Activated T-helper 1 cell treated with anti-CD3 and anti-CD28 coated beads, Interleukin-2, amount 50 U/mL, for 16 hours (primary cell): ENCODE measurements at places on chromosomes 7 and 10.

GRCh38 chr7:40758590-40758989 is 623.8 kb downstream of the SUGCT start:
- no peak for DNase-seq

DNA sequence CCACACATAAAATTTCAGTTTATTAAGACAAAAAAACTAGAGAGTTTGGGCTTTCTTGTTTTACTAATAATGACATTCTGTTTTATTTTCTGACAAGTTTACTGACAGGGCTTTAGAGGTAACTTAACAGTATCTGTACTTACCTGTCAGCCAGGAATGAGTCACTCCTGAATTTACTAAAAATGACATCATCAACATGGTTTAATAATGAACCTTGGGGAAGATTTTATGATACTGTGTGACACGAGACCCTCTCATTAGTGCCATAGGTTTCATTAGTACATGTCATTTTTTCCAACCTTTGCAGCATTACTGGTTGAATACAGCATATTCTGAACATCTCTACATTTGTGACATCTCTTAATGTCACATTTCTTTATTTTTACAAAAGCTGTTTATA is 131.1 kb downstream of the KCND2 start:
- no peak for DNase-seq

DNA sequence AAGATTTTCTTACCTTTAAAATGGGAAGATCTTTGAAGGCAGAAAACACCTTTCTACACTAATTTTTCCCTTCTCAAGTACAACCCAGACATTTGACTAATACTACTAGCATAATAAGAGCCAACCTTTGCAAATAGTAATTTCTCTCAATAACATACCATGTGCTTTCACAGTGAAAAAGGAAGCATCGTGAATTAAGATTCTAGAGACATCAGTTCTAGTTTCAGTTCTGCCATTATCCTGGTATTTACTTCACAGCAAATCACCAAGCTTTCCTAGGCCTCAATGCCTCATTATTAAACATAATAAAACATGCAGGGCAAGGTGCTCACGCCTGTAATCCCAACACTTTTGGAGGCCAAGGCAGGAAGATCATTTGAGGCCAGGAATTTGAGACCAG is 24.9 kb downstream of the GSAP start:
- DNase-seq: no peak

GRCh38 chr7:20249920-20250319 is 32.7 kb upstream of the MACC1 start:
- DNase-seq: no peak

- no peak for DNase-seq
These were observed 149.2 kb downstream of the SH2D4B start for GRCh38 chr10:80686734-80687475.

DNA sequence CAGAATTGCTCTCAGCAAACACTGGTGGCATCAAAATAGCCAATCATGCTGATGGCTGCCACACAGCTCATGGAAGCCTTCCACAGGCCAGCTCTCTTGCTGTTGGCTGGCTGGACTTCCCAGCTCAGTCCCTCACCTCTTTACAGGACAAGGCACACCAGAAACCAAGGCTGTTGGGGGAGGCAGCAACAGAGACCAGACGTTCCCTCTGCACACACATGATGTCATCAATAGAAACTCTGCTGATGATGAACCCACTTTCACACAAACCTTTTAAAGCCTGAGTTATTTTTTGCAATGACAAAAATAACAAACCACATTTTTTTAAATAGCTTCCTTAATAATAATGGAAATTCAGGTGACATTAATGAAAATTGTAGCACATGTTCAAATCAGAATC is 300.9 kb upstream of the C7orf33 start:
- no peak for DNase-seq

GRCh38 chr7:158010961-158011693 is 576.5 kb downstream of the PTPRN2 start:
- DNase-seq: no peak

DNA sequence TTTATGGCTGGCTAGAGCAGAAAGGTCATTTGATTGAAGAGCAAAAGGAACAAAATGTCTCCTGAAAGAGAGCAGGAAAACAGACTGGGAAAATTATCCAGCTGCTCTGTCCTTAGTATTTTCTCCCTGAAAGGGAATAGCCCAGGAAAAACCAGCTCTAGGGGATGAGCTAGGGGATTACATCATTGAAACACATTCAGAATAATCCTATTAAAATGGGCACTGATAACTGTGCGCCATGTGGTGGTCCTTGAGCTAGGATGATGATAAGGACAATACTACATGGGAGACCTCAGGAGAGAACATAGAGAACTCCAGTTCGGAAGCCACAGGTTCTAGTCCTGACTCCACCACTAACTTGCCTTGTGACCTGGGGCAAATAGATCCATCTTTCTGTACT is 873.8 kb downstream of the TYW1 start:
- no peak for DNase-seq

DNA sequence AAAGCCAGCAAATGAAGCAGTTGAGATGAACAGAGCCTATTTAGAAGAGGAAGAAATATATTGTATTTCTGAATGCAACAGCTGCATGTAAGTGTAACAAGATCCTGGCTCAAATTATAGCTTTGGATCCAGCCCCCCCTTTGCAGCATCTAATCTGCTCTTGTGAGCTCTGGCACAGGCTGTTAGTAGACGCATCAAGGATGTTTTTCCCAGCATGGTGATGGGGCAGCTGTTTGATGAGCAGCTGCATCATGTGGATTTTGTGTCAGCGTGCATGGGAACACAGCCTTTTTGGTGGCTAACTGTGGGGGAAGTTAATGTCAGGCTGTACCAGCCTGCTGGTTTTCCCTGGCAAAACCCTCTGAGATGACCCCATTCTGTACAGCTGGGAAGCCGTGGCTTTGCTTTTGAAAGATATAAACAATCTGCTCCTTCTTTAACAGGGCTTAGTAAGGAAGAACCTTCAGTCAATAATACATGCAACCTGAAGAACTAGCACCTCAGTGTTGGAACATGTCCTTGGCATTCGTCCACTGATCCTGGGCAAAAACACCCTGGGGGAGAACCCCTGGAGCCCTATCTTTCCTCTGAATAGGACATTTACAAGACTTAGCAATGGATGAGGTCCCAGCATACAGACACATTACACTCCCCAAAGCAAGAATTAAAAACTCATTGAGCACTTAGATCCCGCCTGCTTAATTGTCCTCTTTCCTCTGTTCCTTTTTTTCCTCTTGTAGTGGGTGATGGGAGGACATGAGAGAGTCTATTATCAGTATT is 70.6 kb downstream of the NPS start:
- DNase-seq: no peak

- no peak for DNase-seq
These were observed 19.7 kb downstream of the UBTD1 start for GRCh38 chr10:97518301-97519043.

GRCh38 chr7:125061776-125062397 is 132.3 kb upstream of the POT1 start:
- no peak for DNase-seq

DNA sequence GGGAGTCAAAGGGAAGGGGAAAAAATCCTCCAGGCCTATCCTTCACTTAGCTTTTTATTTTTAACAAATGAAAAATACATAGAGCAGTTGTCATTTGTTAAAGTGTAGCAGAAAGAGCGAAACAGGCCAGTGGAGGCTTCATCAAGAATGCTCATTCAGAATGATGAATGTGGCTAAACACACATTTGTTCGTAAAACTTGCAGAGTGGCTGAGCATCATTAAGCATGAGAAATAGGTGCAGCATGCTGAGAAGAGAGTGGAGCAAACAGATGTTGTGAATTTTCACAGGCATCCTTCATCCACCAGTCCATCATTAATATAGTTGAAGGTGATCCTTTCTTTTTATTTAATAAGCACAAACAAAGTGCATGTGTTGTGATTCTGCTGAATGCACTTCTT is 407.6 kb downstream of the LRMDA start:
- DNase-seq: no peak

DNA sequence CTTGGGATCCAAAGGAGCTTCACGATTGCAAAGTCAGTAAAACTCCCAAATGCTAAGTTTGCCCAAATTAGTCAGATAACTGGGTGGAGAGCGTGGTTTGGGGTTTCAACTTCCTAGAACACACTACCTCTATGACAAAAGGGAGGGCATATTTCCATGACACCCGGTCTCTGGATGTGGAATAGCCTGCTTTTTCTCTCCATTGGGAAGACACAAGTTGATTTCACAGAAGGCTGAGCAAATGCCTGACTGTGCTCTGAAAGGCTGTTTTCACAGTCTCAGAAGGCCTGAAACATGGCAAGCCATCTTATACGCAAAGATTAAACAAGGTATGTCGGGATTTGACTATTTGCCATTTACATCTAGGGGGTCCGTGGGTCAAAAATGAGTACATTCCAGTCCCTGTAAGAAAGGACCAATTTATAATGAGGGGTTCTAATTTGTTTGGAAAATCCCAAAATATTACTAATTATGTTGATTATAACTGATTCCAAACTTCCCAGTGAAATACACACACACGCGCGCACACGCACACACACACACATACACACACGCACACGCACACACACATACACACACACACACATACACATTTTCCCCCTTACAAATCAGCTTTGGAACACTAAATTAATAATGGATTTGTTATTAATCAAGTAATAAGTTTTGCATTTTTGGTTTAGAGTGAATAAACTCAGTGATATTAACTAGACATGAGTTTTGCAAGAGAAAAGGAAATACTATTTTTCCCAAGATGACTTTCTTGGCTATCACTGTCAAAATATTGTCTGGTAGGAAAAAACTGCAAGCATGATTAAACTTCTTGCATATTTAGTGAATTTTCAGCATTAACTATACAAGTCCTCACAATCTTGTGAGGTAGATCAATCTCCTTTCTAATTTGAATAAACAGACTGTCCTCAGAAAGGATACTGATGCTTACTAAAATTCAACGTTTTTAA is 105.0 kb downstream of the PRTFDC1 start:
- no peak for DNase-seq

GRCh38 chr7:74063223-74063641 is 20.4 kb upstream of the LIMK1 start:
- DNase-seq: no peak

GRCh38 chr10:58638388-58638787 is 125.7 kb downstream of the BICC1 start:
- no peak for DNase-seq

GRCh38 chr7:43211286-43211685 is 98.8 kb downstream of the HECW1 start:
- DNase-seq: no peak

GRCh38 chr7:91180746-91181145 is 83.5 kb upstream of the FZD1 start:
- DNase-seq: no peak

- DNase-seq: peak; percentile 56
These were observed 11.0 kb upstream of the LFNG start for GRCh38 chr7:2508327-2509215.

- no peak for DNase-seq
These were observed 22.1 kb downstream of the ARMC10 start for GRCh38 chr7:103097041-103097440.
